M059J (cell line): ENCODE measurements at places on chromosomes 1 and 21. TPM values are rescaled to one million over a fixed set of nuclear protein-coding genes. Genes with fewer than 3 reads are reported as not detected.
A peak's percentile ranks its signal among the peaks of the same experiment; 100 is the strongest.

- no peak for DNase-seq
Observed at GRCh38 chr1:51381964-51382363, 51.6 kb upstream of the TTC39A start.

DNA sequence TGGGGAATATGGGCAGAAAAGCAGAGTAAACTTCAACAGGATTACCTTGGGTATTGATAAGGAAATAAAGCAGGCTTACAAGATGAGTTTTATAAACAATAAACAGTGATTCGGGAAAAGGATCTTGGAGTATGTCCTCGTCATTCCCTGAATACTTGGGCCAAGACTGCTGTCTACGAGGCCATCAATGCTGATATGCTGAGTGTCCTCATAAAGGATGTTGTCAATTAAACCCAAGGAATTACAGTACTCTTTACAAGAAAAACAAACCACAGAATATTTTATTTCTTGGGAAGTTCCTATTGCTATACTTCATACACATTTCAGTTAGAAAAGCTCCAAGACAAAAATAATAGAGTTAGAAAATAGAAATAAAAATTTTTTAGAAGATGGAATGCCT, 34.9 kb downstream of the ATP1B1 start:
- DNase-seq = no peak

- peak; percentile 23 for DNase-seq
Observed at GRCh38 chr1:233045588-233045987, 95.2 kb downstream of the NTPCR start.

GRCh38 chr1:23964790-23965740, 5.4 kb downstream of the PNRC2 start:
- DNase-seq = peak; percentile 24

GRCh38 chr21:42644223-42645208, 8.9 kb upstream of the PDE9A start:
- peak; percentile 28 for DNase-seq

The RASSF5 gene
- total RNA-seq = 1.6 and 4.1 TPM in 2 replicates

The BEND5 gene
- 0.39 TPM in 1 of 2 replicates, not detected in the other for total RNA-seq
